ENCODE measurements at places on chromosomes 3 and 15. TPM values are rescaled to one million over a fixed set of nuclear protein-coding genes. Genes with fewer than 3 reads are reported as not detected.

SLC25A26 gene
- total RNA-seq = 13.6 TPM

CCR9 gene
- total RNA-seq = not detected

DNA sequence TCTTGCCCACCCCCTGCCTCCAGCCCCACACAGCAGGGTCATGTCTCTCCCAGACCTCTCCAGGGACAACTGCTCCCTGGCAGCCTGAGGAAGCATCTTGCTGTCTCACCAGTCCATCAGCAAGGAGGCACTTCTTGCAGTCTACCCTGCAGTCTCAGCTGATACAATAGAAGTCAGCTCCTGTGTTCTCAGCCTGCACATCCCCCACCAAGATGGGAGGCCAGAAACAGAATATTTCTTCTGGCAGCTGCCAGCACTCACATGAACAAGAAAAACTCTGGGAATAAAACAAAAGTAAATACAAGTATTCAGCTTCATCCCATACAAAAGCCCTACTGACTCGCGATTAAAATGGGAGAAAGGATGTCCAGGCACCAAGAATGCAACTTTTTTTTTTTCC lies 457.4 kb upstream of the PROK2 start:
- no peaks in the 10 kb centered on the region for H3K27me3 ChIP-seq
- H3K36me3 ChIP-seq = no peaks in the 10 kb centered on the region

DNA sequence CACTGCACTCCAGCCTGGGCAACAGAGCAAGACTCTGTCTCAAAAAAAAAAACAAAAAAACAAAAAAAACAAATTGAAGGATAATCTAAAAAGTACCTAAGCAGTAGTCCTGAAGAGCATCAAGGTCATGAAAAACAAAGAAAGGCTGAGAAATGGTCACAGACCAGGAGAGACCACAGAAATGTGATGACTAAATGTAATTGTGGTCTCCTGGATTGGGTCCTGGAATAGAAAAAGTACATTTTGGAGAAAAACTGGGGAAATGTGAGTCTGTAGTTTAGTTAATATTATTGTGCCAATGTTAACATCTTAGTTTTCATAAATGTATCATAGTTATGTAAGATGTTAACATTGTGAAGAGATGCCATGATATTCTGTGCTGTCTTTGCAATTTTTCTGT lies 267.5 kb upstream of the NR2E3 start:
- DNase-seq = no peak
- no peaks in the 10 kb centered on the region for H3K36me3 ChIP-seq
- no peaks in the 10 kb centered on the region for H3K27me3 ChIP-seq
- H3K27ac ChIP-seq = no peak overlapping the region

KY gene
- total RNA-seq = 0.19 TPM

DNA sequence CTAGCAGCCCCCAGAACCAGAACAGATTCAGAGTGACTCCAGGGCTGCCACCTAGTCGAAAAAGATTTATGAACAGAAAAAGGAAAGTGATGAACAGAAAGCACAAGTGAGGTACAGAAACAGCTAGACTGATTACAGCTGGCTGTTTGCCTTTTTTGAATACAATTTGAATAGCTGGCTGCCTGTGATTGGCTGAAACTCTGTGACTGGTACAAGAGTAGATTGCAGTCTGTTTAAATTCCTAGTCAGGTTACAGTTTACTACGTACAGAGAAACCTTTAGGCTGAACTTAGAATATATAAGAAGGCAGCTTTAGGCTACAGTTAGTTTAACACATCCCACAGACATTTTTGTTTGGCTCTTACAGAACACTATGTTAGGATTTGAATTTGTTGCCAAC lies 10.0 kb downstream of the CCDC13 start:
- DNase-seq = no peak
- no peaks in the 10 kb centered on the region for H3K36me3 ChIP-seq
- H3K4me1 ChIP-seq = peaks cover 7% of the 10 kb centered on the region
- H3K4me3 ChIP-seq = no peak overlapping the region
- H3K27ac ChIP-seq = no peak overlapping the region
- no peaks in the 10 kb centered on the region for H3K27me3 ChIP-seq

DNA sequence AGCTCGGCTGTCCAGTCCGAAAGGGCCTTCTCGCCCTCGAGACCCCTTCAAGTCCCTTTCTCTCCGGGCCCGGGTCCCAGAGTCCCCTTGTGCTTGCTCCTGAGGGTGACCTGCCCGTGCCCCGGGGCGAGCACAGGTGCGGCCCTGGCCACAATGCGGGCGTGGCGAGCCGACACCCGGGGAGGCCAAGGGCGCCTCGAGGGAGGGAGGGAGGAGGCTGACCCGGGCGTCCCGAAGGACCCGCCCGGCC lies 810 bp upstream of the MEF2A start:
- peak overlapping the region; percentile 96 for H3K27ac ChIP-seq
- no peaks in the 10 kb centered on the region for H3K27me3 ChIP-seq
- no peaks in the 10 kb centered on the region for H3K36me3 ChIP-seq
- DNase-seq = no peak
- H3K4me3 ChIP-seq = no peak overlapping the region

GRCh38 chr15:74375303-74375693 lies 7.9 kb upstream of the CYP11A1 start:
- no peak overlapping the region for H3K27ac ChIP-seq
- H3K4me1 ChIP-seq = no peaks in the 10 kb centered on the region
- no peaks in the 10 kb centered on the region for H3K36me3 ChIP-seq
- no peaks in the 10 kb centered on the region for H3K27me3 ChIP-seq
- DNase-seq = peak; percentile 69

DNA sequence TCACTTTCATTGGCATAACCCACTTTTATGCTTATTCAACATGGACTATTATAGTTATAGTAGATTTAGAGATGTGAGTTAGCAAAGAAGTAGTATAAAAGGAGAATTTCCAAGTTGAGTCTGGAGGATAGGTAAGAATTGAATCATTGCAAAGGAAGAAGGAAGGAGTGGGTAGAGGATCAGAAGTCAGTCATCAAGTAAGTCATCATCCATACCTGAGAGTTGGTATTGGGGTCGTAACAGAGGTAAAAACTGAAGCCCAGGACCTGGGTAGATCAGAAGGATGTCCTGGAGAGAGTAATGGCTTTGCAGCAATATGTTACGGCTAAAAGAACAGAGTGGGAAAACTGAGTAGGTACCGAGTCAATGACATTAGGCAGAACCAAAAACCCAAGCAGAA lies 265.7 kb downstream of the SUCLG2 start:
- no peaks in the 10 kb centered on the region for H3K36me3 ChIP-seq
- no peak for DNase-seq
- no peak overlapping the region for H3K4me3 ChIP-seq
- H3K4me1 ChIP-seq = no peaks in the 10 kb centered on the region

DNA sequence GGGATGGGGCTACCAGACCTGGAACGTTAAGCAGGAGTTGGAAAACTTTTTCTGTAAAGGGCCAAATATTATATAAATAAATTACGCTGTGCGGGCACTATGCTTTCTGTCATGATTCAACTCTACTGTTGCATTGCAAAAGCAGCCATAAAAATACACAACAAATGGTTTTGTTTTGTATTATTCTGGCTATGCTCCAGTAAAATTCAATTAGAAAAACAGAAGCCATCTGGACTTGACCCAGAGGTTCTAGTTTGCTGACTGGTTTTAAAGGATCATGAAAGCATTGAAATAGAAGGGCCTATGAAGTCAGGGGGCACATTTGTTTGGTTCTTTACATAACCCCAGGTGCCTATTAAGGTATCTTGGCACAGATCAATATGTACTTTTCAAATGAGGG lies 647.4 kb upstream of the LMCD1 start:
- no peaks in the 10 kb centered on the region for H3K4me1 ChIP-seq
- H3K36me3 ChIP-seq = no peaks in the 10 kb centered on the region
- no peaks in the 10 kb centered on the region for H3K27me3 ChIP-seq
- no peak overlapping the region for H3K4me3 ChIP-seq
- no peak for DNase-seq

DNA sequence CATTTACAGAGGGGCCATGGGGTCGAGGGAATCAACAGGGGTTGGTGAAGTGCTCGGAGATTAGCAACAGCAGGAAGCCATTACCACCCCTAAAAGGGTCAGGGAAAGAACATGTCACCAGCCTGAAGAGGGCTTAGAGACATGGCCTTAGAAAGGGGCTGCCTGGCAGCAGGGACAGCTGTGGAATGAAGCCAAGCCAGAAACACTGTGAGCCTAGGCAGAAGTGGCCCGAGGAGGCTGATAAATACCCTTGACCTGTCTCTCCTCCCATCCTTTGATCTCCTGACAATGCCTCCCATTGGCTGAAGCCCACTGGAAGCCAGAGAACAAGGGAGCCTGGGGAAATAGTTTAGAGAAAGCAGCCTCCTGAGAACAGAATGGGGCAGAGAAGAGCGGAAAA lies 31.4 kb downstream of the GPD1L start:
- H3K4me3 ChIP-seq = no peak overlapping the region
- no peaks in the 10 kb centered on the region for H3K27me3 ChIP-seq
- no peaks in the 10 kb centered on the region for H3K4me1 ChIP-seq
- H3K27ac ChIP-seq = no peak overlapping the region
- DNase-seq = no peak

GRCh38 chr15:101459579-101460300 lies 29.8 kb downstream of the PCSK6 start:
- H3K27ac ChIP-seq = no peak overlapping the region
- H3K4me1 ChIP-seq = no peaks in the 10 kb centered on the region
- no peaks in the 10 kb centered on the region for H3K36me3 ChIP-seq
- DNase-seq = no peak
- no peaks in the 10 kb centered on the region for H3K27me3 ChIP-seq

SEC61A1 gene
- 207 TPM for total RNA-seq

GRCh38 chr3:10317311-10317960 lies 3.5 kb downstream of the SEC13 start:
- H3K36me3 ChIP-seq = no peaks in the 10 kb centered on the region
- no peak for DNase-seq

- DNase-seq = no peak
- no peaks in the 10 kb centered on the region for H3K36me3 ChIP-seq
- no peaks in the 10 kb centered on the region for H3K27me3 ChIP-seq
- H3K4me3 ChIP-seq = no peak overlapping the region
Observed at GRCh38 chr3:71641674-71642073, 58.1 kb upstream of the FOXP1 start.

- H3K36me3 ChIP-seq = no peaks in the 10 kb centered on the region
- no peak for DNase-seq
- H3K27ac ChIP-seq = no peak overlapping the region
- H3K4me1 ChIP-seq = no peaks in the 10 kb centered on the region
Observed at GRCh38 chr15:72797338-72797689, 13.8 kb upstream of the ADPGK start.

- H3K27me3 ChIP-seq = no peaks in the 10 kb centered on the region
- H3K4me1 ChIP-seq = peaks cover 4% of the 10 kb centered on the region
- no peak for DNase-seq
- no peak overlapping the region for H3K4me3 ChIP-seq
- H3K27ac ChIP-seq = peak overlapping the region; percentile 32
Observed at GRCh38 chr3:141360888-141361598, 7.3 kb upstream of the ZBTB38 start.

DALRD3 gene
- 21.2 TPM for total RNA-seq

ENTPD3 gene
- 13.4 TPM for total RNA-seq

DNA sequence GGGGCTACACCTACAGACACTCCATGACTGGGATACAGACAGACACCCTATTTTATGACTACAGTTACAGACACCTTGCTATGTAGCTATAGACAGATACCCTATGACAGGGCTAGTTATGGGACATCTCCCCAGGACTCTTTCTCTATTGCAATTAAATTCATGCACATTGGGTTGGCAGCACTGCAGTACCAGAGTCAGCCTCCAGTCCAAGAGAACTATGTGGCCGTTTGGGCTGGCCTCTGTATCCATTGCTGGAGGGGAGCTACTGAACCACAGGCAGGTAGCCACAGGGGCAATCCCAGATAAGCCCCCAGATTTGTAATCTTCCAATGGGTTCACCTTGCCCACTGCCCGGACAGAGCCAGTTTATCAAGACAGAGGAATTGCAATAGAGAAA lies 108.4 kb upstream of the SPATA16 start:
- no peak for DNase-seq
- no peaks in the 10 kb centered on the region for H3K27me3 ChIP-seq
- no peak overlapping the region for H3K27ac ChIP-seq
- H3K36me3 ChIP-seq = no peaks in the 10 kb centered on the region
- H3K4me3 ChIP-seq = no peak overlapping the region
- no peaks in the 10 kb centered on the region for H3K4me1 ChIP-seq

- DNase-seq = no peak
- no peaks in the 10 kb centered on the region for H3K27me3 ChIP-seq
Observed at GRCh38 chr3:155815030-155815545, 9.0 kb upstream of the C3orf33 start.

- no peaks in the 10 kb centered on the region for H3K27me3 ChIP-seq
- no peaks in the 10 kb centered on the region for H3K4me1 ChIP-seq
- DNase-seq = no peak
- H3K4me3 ChIP-seq = no peak overlapping the region
Observed at GRCh38 chr3:144114767-144115166, 143.1 kb downstream of the DIPK2A start.

- H3K4me1 ChIP-seq = peaks cover 10% of the 10 kb centered on the region
- no peak for DNase-seq
- no peak overlapping the region for H3K4me3 ChIP-seq
- no peak overlapping the region for H3K27ac ChIP-seq
Observed at GRCh38 chr3:119324899-119325298, 30.7 kb downstream of the ARHGAP31 start.

- H3K27me3 ChIP-seq = no peaks in the 10 kb centered on the region
- no peak for DNase-seq
- no peak overlapping the region for H3K27ac ChIP-seq
Observed at GRCh38 chr15:50523851-50524251, 22.6 kb downstream of the USP50 start.

CD276 gene
- total RNA-seq = 18.9 TPM

DNA sequence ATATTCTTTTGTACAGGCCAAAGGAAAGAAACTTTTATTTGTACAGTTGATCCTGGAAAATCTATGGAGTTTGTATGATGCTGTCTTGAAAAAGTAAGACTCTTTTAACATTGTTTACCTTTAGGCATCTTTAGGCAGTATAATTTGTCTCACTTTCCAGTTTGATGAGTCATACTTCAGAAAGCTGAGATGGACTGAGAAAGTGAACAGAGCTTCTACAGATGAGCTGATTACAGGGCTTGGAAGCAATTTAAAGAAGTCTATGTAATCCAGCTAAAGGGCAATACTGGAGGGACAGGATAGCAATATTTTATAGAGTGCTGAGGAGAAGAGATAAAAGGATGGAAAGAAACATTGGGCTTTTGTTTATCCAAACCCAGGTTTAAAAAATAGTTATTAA lies 123.5 kb upstream of the GOLGA6L4 start:
- H3K4me1 ChIP-seq = no peaks in the 10 kb centered on the region
- DNase-seq = no peak
- H3K27me3 ChIP-seq = no peaks in the 10 kb centered on the region

- DNase-seq = no peak
- no peaks in the 10 kb centered on the region for H3K27me3 ChIP-seq
- no peak overlapping the region for H3K27ac ChIP-seq
- peak overlapping the region; percentile 51 for H3K4me3 ChIP-seq
Observed at GRCh38 chr3:184380627-184381260, 890 bp downstream of the CHRD start.

HHATL gene
- total RNA-seq = 1.00 TPM

DNA sequence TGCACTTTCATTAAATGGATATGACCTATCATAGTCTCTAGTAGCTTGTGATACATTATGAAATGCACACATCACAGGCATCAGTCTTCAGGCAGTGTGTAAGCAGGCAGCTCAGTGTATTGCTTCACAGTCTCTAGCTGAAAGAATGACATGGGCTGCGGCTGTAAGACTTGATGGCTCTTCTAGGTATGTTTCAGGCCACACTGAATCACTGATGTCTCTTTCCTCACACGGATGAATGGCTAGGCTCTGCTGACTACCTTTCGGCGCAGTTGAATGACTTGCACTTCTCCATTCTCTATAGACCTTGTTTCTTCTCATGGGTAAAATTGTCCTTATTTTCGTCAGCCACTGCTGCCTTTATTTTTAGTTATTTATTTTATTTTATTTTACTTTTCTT lies 15.4 kb downstream of the APH1B start:
- H3K27ac ChIP-seq = no peak overlapping the region
- no peak for DNase-seq
- no peak overlapping the region for H3K4me3 ChIP-seq
- no peaks in the 10 kb centered on the region for H3K36me3 ChIP-seq
